ENCODE measurements at places on chromosomes 13 and 19.

DNA sequence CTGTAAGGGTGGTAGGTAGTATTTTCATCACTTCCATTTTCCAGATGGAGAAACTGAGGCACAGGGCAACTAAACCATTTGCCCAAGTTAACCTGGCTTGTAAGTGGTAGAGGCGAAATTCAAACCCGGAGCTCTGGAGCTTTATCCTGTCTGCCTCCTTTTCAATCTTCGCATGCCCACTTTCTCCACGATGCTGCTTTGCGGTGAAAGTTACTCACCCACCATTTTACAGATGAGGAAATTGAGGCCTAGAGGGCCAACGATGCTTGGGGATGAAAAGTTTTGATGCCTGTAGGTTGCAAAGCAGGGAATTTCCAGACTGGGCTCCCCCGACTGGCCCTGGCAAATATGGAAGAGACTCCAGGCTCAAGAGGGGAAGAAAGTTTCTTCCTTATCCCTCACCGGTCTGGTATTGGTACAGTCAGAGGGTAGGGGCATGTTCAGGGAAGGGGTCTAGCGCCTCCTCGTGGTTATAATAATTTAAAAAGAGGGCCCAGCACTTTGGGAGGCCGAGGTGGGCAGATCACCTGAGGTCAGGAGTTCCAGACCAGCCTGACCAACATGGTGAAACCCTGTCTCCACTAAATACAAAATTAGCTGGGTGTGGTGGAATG lies 1.9 kb upstream of the SH2D3A start:
- no peak for DNase-seq

GRCh38 chr13:45511310-45512097 lies 46.8 kb downstream of the COG3 start:
- peak; percentile 45 for DNase-seq

- DNase-seq = no peak
Observed at GRCh38 chr19:28636016-28636629, 576.8 kb downstream of the UQCRFS1 start.

DNA sequence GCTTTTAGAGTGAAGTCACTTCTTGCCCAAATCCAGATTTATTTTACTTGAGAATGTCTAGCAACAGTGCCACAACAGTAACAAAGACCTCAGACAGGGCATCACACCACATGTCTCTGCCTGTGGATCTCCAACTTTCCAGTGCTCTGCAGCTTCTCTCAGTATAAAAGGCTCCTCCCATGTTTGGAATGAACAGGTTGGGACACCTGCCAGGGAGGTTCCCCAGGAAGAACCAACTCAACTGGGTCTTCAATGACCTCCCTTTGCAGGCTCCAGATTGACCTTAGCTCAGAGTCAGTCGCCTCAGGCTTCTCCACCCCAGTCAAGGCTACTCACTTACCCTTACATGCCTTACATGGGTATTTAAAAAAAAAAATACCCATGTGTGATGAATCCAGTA lies 3.4 kb downstream of the ZNF823 start:
- no peak for DNase-seq

GRCh38 chr19:29422486-29423085 lies 103.2 kb upstream of the VSTM2B start:
- DNase-seq = no peak

GRCh38 chr19:48962029-48962848 lies 2.9 kb upstream of the FTL start:
- peak; percentile 66 for DNase-seq

GRCh38 chr19:43575156-43575950 lies at the start of the genes PINLYP and XRCC1:
TSS of gene PINLYP (plus strand) at chr19:43575801. CDS start at chr19:43577192, 1,391 bp downstream.
TSS of gene XRCC1 (minus strand) at chr19:43575527. CDS start at chr19:43575458, 69 bp downstream.
- peak; percentile 94 for DNase-seq

- no peak for DNase-seq
Observed at GRCh38 chr13:78241278-78241919, 322.8 kb upstream of the EDNRB start.

GRCh38 chr19:12828494-12828893 lies 5.9 kb downstream of the RTBDN start:
- no peak for DNase-seq

DNA sequence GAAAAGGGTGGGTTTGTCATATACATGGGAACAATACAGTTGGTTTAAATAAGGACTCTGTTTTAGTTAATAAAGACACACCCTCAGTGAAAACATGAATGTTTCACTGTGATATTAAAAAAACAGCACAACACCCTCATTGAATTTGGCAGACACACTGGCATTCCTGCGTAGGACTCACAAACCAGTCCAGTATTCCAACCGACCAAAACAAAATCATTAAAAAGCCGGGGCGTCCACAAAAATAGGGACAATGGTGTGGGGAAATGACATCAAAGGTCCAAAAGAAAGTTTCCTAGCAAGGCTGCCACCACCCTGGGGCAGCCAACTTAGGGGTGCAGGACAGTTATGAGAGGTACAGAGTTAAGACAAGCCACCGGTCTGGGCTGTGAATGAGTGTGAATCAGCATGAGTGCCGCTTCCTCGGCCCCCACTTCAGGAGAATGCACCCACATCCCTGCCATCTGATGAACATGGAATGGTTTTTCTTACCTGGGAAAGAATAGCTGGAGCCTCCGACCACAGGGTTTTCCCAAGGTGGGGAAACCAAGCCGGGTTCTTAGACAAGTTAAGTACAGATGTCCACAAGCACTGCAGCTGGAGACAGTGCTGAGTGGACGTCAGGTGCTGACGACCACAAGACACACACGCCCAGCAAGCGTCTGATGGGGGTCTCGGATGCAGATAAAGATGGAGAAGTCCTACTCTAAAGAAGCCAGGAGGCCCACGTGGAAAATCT lies 73.3 kb downstream of the KLF2 start:
- DNase-seq = no peak

- no peak for DNase-seq
Observed at GRCh38 chr13:65915195-65915594, 1314.9 kb downstream of the PCDH9 start.

DNA sequence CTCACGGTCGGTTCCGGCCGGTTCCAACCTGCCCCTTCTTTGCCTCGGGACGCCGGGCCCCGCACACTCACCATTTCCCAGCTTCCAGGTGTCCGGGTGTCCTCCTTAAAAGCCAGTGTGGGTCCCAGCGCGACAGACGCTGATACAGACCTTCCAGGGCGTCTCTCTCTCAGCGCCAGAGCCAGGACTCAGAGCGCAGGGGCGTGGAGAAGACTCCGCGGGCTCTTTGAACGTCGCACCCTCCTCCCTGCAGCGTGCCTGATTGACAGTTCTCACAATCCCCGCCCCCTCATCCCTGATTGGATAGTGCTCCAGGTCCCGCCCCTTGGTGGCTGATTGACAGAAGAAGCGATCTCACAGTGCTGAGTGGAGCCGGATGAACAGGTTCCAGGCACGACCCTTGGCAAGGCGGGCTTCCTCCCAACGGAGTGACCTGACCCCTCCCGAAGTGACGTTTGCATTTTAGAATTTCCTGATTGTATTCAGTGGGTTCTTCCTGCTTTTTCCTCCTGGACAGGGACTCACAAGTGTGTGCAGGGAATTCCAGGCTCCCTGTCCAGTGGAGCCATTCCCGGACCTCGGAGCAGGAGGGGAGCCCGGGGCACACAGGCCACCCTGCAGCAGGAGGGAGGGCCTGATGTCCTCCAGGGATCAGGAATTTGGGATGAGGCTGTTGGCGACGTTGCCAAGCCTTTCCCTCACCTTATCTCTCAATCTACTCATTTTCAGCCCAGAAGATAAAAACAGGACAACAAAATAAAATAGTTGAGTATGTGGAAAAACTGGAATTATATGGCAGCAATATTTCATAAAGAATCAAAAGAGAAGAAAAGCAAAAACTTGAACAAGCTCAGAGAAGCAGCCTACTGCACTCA lies at the start of gene ZNF823:
TSS of gene ZNF823 (minus strand) at position 201 of the 875 bp plus-strand sequence. CDS start at position 74, 127 bp downstream.
- DNase-seq = peak; percentile 94

DNA sequence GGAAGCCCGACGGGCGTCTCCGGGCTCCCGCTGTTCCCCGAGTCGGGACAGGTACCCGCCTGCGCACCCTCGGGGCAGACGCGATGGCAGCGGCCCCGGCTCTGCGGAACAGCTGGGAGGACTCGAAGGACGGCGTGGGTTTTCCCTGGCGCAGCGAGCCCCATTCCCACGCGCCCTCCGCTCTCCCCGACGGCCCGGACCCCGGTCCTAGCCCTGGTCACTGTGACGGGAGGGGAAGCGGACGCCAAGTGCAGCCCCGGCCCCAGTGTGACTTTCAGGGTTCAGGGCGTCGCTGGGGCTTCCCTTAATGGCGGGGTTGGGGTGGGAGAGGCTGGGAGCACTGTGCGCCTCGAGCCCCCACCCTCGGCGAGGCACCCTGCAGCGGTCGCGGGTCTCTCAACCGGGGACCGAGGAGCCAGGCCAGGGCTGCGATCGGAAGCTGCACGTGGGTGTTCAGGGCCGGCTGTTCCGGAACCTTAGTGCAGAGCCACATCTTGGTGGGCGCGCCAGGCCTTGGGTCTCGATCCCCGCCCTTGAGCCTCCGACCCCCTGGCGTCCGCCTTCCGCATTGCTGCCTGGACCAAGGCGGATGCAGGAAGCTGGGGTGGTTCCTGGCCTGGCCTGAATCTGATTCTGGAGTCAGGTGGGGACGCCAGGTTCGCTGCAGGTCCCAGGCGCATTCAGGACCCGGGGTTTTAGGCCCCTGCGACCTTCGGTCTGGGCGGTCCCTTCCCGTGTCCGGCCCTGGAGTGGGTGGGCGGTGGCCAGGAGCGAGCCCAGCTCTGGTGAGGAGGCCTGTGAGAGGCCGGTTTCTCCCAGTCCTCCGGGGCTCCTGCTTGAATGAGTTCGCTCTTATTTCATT lies 3.5 kb downstream of the LGALS7B start:
- DNase-seq = no peak

DNA sequence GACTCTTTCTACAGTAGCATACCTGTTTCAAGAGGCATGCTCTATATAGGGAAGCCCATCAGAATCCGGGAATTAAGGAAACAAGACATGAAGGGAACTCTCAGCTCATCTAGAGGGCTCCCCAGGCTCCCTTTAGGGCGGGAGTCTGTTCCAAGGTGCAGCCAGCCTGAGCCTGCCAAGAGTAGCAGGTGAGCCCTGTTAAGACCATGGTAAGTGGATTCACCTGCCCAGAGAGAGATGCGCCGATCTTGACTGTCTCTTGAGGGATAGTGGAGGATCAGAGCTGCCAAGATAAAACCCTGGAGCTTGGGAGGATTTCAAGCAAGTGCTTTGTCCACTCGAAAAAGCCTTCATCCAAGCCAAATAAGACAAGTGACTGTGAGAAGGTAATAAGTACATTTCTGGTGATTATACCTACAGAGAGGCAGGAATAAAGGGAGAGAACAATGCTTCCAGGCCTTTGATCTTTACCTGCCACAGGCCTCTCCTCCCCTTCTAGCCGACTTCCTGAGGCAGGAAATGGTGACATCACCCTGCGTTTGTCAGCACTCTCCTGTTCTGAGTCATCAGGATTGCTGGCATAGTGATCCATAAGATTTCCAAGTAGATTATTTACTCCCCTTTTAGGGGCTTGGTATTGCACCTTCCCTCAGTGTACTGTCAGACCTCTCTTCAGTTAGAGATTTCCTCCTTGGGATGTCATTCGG lies 31.5 kb downstream of the KLF5 start:
- DNase-seq = no peak

DNA sequence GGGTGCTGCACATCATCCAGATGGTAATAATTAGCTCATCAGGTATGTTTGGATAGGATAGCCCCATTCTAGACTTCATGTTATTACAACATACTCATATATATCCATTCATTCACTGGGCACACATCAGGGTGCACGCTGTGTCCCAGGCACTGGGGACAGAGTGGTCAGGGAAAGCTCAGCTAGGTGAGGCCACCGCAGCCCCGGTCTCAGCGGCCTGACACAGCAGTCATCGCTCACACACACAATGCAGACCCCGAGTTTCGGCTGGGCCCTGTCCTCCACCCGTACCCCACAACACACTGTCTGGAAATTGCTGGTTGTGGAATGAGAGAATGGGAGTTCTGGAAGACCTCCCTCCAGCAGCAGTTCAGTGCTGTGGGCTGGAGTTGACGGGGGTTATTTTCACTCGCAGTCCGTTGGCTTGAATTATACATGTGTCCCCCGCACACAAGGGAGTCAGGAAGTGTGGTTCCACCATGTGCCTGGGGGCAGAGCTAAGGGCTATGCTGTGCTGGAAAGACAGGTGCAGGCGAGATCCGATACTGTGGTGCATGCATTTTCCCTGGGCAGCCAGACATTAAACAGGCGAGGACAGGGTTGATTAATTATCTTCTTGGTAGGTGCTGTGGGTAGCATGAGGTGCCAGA lies 257.6 kb downstream of the TEX29 start:
- DNase-seq = no peak

- no peak for DNase-seq
Observed at GRCh38 chr13:64506246-64506645, 2723.9 kb downstream of the PCDH9 start.

GRCh38 chr13:25132751-25133390 lies 36.9 kb downstream of the PABPC3 start:
- DNase-seq = no peak

DNA sequence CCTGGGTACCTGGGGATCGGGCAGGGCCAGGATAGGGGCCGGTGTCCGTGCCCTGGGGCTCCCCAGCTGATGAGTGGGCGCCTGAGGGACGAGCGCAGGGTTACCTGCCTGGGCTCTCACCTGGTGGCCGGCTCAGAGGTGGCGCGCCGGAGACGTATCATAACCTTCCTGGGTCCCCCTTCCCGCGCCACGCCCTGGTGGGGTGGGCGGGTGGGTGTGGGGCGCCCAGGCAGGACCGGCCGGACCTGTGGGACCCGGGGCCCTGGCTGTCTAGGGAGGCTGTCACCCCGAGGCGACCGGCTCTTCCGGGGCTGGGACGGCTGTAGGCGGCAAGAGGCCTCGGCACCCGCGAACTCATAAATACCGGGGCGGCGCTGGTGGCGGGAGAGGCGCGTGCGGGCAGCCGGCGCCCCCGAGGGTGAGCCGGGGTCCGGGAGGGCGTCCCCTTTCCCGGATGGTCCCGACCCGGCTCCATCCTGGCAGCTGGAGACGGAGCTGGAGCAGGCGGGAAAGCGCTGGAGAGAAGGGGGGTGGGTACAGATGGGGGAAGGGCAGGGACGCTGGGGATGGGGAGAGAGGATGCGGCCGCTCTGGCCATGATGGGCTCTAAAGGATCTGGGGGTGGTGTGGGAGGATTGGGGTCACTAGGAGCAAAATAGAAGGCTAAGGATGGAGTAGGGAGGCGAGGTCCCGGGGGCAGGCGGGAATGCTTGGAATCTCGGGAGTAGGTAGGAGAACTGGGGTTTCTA lies at the start of gene ACP7:
TSS of gene ACP7 (plus strand) at position 386 of the 749 bp plus-strand sequence. CDS start 902 bp downstream, outside the sequence.
- DNase-seq = no peak

- no peak for DNase-seq
Observed at GRCh38 chr13:67416047-67416925, 186.2 kb upstream of the PCDH9 start.

Measured in GF-D8 (cell line).